ENCODE measurements at places on chromosomes 6 and 20. TPM values are rescaled to one million over a fixed set of nuclear protein-coding genes. Genes with fewer than 3 reads are reported as not detected.

- no peak overlapping the region for H3K27ac ChIP-seq
- H3K4me1 ChIP-seq: no peaks in the 10 kb centered on the region
- H3K36me3 ChIP-seq: peaks cover 18% of the 10 kb centered on the region
- no peak overlapping the region for H3K4me3 ChIP-seq
- no peaks in the 10 kb centered on the region for H3K27me3 ChIP-seq
- no peak for DNase-seq
These were observed 855.8 kb upstream of the CITED2 start for GRCh38 chr6:140230282-140230681.

DNA sequence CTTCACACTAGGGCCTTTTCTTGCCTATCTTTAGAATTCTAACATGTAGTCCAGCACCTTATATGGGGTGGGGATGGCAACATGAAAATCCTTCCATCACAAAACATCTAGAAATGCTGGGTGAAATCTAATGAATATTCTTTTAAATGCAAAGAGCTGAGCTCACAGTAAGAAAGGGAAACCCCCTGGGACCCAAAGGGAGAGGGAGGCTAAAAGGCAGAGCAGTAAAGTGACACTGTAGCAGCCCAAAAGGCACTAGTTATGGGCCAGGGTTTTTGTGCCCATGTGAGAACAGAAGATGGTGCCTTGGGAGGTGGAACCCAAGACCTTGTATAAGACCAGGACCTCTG is 66.7 kb downstream of the TRAM2 start:
- H3K4me1 ChIP-seq: peaks cover 21% of the 10 kb centered on the region
- H3K27me3 ChIP-seq: no peaks in the 10 kb centered on the region
- H3K4me3 ChIP-seq: no peak overlapping the region
- peaks cover 17% of the 10 kb centered on the region for H3K36me3 ChIP-seq
- no peak overlapping the region for H3K27ac ChIP-seq

DNA sequence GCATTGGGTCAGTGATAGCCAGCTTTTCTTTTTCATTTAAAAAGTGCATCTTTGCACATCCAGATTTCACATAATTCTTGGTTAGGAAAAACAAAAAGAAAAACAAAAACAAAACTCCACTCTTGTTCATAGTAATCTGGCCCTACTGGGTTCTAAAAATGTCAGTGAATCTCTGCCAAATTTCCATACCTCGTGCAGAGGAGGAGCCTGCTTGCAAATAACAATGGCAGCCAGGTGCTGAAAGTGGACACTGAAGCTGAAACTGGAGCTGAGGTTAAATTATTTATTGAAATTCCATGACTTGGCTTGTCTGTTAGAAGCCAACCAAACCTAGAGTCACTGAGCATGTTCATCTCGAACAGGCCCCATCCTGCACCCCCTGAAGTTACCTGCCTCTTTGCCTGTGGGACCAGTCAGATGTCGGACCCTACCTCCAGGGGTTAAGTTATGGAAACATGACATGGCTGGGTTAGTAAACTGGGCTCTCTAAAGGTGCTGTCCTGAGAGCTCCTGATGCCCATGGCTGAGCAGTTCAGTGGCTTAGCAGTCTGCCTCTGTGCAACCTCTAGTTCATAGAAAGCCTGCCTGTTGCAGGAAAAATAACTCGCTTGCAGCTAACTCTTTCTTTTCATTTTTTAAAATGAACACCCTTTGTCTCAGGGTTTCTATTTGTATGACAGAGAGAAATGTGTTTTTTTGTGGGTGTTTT is 42.7 kb downstream of the CLIC5 start:
- H3K4me3 ChIP-seq: no peak overlapping the region
- peaks cover 3% of the 10 kb centered on the region for H3K4me1 ChIP-seq
- H3K27ac ChIP-seq: no peak overlapping the region
- no peaks in the 10 kb centered on the region for H3K27me3 ChIP-seq
- no peak for DNase-seq
- H3K36me3 ChIP-seq: no peaks in the 10 kb centered on the region

GRCh38 chr20:38050686-38051085 is 17.1 kb downstream of the RPRD1B start:
- H3K27ac ChIP-seq: no peak overlapping the region
- no peaks in the 10 kb centered on the region for H3K27me3 ChIP-seq
- no peak for DNase-seq
- peaks cover 21% of the 10 kb centered on the region for H3K4me1 ChIP-seq

Gene TXLNB
- total RNA-seq: 0.61 TPM

DNA sequence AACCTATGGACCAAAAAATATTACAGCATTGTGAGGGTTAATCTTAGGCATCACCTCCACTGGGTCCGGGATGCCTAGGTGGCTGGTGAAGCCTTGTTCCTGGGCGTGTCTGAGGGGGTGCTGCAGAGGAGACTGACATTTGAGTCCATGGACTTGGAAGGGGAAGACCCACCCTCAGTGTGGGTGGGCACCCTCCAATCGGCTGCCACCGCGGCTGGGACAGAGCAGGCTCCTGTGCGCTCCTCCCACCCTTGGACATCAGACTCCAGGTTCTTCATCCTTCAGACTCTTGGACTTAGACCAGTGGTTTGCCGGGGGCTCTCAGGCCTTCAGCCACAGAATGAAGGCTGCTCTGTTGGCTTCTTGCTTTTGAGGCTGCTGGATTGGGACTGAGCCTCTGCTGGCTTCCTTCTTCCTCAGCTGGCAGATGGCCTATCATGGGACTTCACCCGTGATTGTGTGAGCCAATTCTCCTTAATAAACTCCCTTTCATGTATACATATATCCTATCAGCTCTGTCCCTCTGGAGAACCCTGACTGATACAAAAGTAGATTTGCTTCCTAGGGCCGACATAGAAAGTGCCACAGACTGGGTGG is 113.1 kb downstream of the TTLL2 start:
- DNase-seq: no peak
- peaks cover 11% of the 10 kb centered on the region for H3K36me3 ChIP-seq

DNA sequence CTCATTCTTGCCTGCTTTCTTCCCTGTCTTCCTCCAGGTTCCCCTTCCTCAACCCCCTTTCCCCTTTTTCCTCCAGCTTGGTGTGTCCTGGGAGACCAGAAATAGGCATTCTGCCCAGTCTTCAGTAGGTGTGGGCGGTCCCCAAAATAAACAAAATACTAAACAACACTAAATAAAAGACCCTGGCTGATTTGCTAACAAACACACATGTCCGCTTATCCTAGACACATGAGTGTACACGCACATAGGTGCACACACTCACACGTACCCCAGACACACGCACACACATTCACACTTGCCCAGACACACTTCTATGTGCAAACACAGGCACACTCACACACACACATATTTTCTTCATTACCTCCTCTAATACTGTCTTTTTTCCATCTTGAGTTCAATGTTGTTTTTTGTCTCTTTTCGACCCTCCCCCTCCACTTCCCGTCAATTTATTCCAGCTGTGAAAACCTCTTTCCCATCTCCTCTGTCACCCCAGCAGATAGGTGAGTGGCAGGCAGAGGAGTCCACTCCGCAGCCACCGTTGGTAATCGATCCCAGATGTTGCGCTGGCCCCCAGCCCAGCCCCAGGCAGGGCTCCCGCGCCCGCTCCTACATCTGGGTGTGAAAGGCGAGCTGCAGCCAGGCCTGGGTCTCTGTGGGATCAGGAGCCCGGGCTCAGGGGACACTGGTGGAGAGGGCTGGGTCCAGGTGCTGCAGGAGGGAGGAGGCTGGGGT is 56.9 kb upstream of the FOXP4 start:
- peaks cover 67% of the 10 kb centered on the region for H3K4me1 ChIP-seq
- no peak for DNase-seq
- no peaks in the 10 kb centered on the region for H3K36me3 ChIP-seq
- peaks cover 18% of the 10 kb centered on the region for H3K27me3 ChIP-seq
